SK-N-DZ (cell line): ENCODE measurements at places on chromosomes 13 and 19.

DNA sequence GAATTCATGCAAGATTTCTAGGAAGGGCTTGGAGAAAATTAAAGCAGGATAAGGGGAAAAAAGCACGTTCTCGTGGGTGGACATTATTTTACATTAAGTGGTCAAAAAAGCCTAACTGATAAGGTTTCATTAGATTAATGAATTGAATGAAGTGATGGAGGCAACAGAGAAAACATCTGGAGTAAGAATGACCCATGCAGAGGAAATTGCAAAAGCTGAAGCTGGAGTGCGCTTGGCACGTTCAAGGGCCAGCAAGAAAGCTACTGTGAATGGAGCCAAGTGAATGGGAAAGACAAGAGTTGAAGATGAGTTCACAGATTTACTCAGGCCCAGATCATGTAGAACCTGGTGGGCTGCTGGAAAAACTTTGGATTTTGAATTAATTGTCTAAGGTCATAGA, 777.9 kb downstream of the DACH1 start:
- DNase-seq: no peak

- DNase-seq: no peak
Measured at GRCh38 chr19:45469945-45470761, 2.4 kb downstream of the FOSB start.

DNA sequence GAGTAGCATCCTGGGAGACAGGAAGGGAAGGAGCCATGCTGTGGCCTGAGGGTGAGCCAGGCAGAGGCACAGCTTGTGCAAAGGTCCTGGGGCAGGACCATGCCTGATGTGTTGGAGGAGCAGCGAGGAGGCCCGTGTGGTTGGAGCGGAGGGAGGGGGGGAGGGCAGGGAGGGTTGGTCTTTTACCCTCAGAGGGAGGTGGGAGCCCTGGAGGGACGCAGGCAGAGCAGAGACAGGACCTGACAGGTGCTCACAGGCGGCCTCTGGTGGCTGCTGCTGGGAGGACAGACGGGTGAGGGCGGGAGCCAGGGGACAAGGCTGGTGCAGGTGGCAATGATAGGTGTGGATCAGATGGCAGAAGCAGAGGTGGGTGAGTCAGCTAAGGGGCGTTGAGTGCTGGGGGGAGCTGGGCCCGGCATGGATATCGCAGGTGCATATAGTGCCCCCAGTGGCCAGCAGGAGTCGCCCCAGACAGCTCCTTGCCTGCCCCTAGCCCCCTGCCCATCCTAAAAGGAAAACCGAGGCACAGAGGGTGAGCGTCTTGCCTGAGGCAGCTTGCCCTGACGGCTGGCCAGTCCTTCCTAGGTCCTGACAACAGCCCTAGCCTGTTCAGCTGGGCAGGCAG, 9.8 kb upstream of the GNA15 start:
- peak; percentile 38 for DNase-seq

- DNase-seq: peak; percentile 82
Measured at GRCh38 chr13:50082426-50083281, 67.4 kb downstream of the KCNRG start.

GRCh38 chr19:10289836-10290356, at the start of gene ICAM5:
Gene ICAM5 (plus strand): TSS chr19:10289952. CDS start chr19:10290044, 92 bp downstream.
- DNase-seq: no peak
